ENCODE measurements at places on chromosomes 12 and 14. TPM values are rescaled to one million over a fixed set of nuclear protein-coding genes. Genes with fewer than 3 reads are reported as not detected.

CYP46A1 gene
- not detected for total RNA-seq

DEGS2 gene
- 114 TPM for total RNA-seq

WIF1 gene
- 3.0 TPM for total RNA-seq

KRT4 gene
- total RNA-seq, result 0.34 TPM

APOF gene
- total RNA-seq, result not detected

STYK1 gene
- 1.3 TPM for total RNA-seq

Data from suprapubic skin (tissue), 4 donors.